Suppressor macrophage treated with lipopolysaccharide for 1 hour (primary cell): ENCODE measurements at places on chromosomes 7 and 10.

GRCh38 chr7:85114342-85114741, 72.5 kb downstream of the SEMA3D start:
- DNase-seq: no peak

DNA sequence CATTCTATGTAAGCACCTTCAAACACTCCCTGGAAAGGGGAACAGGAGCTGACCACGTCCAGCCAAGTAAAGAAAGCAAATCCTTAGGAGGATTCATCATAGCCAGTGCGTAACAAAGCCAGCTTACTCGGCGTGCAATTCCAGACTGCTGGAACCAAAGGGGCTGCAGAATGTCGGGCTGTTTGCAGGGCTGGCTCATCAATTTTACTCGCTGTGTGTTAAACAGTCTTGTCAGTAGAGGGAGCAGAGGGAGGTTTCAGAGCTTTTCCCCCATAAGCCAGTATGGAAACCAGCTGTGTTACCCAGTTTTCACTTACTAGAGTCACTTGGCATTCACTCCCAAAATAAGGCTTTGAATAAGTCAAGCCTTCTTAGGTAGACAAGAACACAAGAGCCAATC, 127.1 kb downstream of the KMT2E start:
- DNase-seq: no peak

DNA sequence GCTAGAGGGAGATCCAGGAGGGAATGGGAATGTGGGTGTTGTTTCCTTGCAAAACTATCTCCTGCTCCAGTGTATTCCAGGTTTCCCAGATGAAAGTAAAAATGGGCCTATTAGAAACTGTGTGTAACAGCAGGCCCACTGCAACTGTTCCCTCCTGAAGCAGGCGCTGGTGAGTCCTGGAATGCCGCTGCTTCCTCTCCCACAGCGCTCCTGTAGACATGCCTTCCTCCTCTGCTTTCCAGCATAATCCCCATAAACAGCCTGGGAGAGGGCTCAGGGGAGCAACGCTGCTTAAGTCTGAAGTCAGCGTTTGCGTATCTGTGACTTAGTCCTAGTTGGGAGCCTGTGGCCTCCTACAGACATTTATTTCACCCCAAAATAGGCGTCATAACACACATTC, 551.0 kb upstream of the FOXK1 start:
- DNase-seq: no peak

- no peak for DNase-seq
Observed at GRCh38 chr7:27128776-27129728, 1.5 kb downstream of the HOXA4 start.

DNA sequence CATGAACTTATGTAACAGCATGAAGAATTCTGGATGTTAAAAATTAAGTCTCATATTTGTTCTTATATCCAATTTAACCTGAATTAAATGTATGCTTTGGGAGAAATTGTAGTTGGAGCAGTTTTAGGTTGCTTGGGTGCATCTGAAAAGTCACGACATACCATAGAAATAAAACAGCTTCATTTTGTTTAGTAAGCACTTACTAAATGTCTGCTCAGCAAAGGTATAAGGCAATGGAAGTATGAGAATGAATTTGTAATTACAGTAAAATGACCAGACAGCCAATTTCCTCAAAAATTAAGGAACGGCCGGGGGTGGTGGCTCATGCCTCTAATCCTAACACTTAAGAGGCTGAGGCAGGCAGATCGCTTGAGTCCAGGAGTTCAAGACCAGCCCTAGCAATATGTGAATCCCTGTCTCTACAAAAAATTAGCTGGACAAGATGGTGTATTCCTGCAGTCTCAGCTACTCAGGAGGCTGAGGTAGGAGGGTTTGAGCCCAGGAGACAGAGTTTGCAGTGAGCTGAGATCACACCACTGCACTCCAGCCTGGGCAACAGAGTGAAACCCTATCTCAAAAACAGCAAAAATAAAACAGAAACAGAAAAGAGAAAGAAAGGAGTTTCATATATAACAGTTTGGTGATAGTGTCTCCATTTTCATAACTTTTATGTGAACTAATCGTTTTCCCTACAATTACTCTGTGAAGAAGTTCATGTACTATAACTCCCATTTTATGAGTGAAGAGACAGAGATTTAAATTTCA, 47.2 kb upstream of the KLF6 start:
- DNase-seq: peak; percentile 41

DNA sequence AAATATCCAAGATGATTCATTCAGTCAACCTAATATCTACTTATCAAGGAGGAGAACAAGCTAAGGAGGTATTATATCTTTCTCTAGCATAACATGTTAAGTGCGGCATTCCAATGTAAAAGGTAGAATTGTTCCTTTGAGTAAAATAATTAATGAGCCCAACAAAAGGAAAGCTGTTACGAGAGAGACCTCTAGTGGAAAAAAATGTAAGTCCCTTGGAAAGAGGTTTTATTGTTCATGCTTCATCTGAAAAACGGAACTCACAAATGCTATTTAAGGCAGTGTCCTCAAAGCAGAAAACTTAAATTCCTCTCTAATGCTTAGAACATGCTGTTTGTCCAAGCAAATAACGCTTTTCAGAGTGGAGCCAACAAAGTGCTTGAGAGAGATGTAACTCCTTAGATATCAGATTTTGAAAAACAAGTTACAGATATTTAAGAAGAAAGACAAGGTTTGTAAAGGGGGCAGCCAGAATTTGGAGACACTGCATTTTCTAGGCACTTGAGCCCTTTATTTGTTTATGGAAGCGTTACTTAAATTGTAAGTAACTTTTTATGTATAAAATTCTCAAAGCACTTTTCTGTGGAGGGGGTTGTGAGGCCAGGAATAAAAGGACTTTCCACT, 119.9 kb downstream of the TFEC start:
- DNase-seq: peak; percentile 67

- no peak for DNase-seq
Observed at GRCh38 chr7:158361326-158361946, 226.2 kb downstream of the PTPRN2 start.

DNA sequence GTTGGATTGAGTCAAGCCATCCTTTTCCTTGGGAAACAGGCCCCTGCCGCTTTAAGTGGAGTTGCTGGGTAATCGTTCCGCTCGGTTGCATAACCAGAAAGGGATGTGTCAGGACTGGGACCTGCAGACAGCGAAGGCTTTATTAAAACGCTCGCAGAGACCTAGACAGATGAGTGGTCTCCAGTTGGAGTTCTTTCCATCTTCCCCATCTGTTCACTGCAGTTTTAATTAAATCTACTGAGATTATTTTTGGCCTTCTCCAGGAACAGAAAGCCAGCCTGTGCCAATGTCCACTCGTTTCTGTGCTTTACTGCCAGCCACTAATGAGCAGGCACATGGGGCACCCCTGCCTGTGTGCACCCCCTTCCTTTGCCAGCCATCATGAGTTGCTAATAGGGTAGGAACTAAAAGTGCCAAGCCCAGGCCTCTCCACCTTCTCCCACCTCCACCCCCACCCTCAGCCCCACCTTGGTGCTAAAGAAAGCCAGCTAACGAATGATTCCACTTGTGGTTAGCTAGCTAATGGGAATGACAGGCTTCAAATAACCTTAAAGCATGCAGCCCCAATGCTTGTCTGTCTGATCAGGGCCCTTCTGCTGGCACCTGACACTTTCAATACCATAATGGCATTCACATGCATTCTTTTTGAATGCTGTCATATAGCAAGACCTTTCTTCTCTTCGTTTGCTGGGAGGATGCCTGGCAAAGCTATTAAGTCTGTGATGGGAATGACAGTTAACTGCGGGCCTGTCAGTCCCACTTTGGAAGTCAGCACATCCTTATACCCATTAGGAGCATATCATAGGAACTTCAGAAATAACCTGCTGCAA, 556.8 kb upstream of the GALNT17 start:
- DNase-seq: no peak
